ENCODE measurements at places on chromosomes 2 and 18. TPM values are rescaled to one million over a fixed set of nuclear protein-coding genes. Genes with fewer than 3 reads are reported as not detected.

DNA sequence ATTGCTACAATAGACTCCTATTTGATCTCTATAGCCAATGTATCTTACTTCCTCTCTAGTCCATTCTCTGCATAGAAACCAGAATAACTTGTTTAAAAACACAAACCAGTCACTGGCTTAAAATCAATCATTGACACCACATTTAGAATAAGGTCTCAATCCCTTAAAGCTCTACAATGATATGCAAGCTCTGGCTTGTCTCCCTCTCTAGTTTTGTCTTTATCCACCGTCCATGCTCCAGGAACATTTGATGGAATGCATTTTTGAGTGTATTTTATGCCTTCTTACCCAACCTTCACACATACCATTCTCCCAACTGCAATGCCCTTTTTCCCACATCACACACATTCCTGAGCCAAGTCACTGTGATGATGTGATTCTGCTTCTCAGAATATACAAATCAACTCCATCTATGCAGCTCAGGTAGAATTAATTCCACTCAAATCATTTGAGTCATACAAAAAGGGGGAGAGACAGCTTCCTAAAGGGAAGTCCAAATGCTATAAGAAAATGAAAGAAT is 1107.2 kb downstream of the DPP10 start:
- H3K4me1 ChIP-seq, result no peaks in the 10 kb centered on the region
- H3K27ac ChIP-seq, result no peak overlapping the region
- no peaks in the 10 kb centered on the region for H3K36me3 ChIP-seq

DNA sequence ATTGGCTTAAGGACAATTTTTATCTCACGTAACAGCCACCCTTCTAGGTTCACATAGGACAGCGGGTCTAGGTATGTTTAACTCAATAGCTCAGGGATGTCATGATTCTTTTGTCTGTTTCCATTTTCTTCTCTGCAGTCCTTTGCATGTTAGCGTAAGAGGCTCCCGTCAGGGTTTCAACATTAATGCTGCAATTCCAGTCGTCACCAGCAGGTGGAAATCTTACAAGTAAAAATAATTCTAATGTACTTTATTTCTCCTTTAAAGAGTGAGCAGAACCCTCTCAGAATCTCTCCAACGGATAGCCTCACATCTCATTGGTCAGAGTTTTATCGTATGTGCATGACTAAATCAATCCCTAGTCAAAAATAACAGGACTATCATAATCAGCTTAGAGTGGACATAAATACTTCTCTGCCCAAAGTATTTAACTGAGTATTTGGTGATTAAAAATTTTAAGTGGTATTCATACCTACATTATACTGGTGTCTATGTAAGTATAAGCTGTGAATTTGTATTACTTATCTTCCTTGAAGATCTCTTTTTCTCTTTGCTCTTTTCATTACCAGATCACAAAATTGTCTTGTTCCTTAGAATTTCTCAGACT is 487.2 kb upstream of the GCFC2 start:
- H3K36me3 ChIP-seq, result no peaks in the 10 kb centered on the region
- H3K4me1 ChIP-seq, result no peaks in the 10 kb centered on the region
- peak; percentile 68 for DNase-seq
- H3K27ac ChIP-seq, result no peak overlapping the region
- H3K27me3 ChIP-seq, result no peaks in the 10 kb centered on the region

Gene INO80B
- 8.9 TPM for total RNA-seq

Gene CCDC85A
- total RNA-seq, result 1.9 TPM

- H3K27ac ChIP-seq, result no peak overlapping the region
- no peak overlapping the region for H3K4me3 ChIP-seq
- peaks cover 8% of the 10 kb centered on the region for H3K4me1 ChIP-seq
- H3K27me3 ChIP-seq, result peaks cover 23% of the 10 kb centered on the region
- H3K36me3 ChIP-seq, result no peaks in the 10 kb centered on the region
Measured at GRCh38 chr2:96684883-96685576, 42.5 kb downstream of the FER1L5 start.

Gene CAPG
- total RNA-seq, result 32.1 TPM

Gene WDR7
- total RNA-seq, result 41.8 TPM

DNA sequence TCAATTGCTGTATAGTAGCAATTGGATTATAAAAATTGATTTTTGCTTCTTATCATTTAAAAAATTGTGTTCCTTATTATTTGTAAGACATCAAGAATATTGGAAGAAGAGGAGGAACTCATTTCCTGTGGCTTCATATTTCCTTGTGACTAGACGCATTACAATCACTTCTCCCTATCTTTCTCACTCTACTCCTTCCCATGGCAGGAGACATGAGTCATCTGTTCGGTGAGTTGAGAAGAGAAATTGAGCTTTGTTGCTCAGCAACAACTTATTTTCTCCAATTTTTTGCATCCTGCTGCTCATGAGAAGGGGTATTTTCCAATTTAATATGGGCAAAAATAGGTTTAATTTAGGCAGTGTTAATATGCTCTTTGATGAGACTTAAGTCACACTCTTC is 1783.9 kb downstream of the SUCLG1 start:
- H3K27ac ChIP-seq, result no peak overlapping the region
- no peaks in the 10 kb centered on the region for H3K36me3 ChIP-seq
- no peak for DNase-seq
- no peaks in the 10 kb centered on the region for H3K4me1 ChIP-seq
- H3K4me3 ChIP-seq, result no peak overlapping the region
